Upper lobe of left lung (tissue), 6 donors: ENCODE measurements at places on chromosomes 7 and 10.

GRCh38 chr10:3754727-3755439 is 30.1 kb downstream of the KLF6 start:
- DNase-seq: no peak

DNA sequence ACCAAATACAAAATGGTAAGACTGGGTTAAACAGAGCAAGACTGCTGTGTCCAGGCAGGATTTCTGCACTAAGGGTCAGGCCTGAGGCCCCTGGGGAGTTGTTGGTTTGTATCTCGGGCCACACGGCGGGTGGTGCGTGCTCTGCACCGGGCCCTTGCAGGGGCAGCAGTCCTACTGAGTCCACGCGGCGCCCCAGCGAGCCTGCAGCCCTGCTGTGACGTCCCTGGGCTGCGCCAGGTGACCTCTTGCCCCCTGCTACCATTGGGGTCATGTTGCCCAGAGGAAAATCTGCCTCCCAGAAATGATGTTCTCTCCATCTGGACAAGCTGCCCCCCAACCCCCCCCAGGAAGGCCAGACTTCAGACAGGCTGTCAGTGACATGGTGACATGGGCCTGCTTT is 281.5 kb downstream of the CELF2 start:
- no peak for DNase-seq

GRCh38 chr7:43274752-43275151 is 162.3 kb downstream of the HECW1 start:
- no peak for DNase-seq

- DNase-seq: no peak
These were observed 142.2 kb upstream of the VWC2 start for GRCh38 chr7:49631071-49631815.

GRCh38 chr10:35195361-35196306 is 69.0 kb downstream of the CREM start:
- no peak for DNase-seq

DNA sequence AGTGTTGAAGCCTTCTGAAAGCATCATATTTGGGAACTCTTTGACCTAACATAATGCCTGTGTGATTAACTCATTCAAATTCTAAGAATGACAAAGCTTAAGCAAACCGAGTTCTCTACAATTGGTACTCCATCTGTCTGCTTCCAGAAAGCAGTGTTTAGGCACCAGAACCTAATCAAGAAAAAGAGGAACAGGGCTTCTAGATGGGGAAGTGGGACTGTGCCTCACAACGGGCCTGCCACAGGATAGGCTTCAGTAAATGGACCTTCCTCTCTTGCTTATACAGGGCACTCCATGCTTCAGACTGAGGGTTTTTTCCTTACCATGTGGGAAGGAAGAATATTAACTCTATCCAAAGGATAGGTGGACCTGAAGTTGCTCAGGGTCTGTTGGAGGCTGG is 808.1 kb downstream of the XPNPEP1 start:
- no peak for DNase-seq

DNA sequence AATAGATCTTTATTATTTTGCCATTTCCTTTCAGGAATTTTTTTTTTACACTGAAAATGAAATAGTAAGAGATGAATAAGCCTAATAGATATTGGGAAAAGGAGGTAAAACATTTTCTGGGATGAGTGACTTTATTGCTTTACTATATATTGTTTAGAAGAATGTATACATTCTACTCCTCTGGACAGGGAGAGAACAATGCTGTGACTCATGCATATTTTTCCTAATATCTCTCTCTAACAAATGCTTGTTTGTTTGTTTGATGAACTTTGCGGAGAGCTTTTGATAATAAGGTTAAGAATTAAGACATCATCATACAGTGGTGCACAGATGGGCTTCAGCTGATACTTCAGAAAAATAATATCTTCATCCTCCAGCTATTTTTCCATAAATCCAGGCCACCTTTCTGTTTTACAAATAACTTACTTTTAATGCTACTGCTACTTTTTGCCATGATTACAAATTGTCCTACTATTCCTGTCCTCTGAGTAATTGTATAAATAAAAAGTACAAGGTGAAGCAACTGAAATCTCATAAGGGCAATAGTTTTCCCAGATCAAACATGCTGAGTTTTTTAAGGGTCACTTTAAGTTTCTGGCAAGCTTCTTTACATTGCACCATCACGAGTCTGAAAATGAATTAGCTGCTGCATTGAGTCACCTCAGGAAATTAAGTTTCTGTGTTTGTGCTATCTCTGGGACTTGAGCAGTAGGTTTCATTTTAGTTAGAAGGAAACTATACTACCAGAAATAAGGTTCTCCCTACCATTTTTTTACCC is 207.3 kb upstream of the POT1 start:
- DNase-seq: no peak

DNA sequence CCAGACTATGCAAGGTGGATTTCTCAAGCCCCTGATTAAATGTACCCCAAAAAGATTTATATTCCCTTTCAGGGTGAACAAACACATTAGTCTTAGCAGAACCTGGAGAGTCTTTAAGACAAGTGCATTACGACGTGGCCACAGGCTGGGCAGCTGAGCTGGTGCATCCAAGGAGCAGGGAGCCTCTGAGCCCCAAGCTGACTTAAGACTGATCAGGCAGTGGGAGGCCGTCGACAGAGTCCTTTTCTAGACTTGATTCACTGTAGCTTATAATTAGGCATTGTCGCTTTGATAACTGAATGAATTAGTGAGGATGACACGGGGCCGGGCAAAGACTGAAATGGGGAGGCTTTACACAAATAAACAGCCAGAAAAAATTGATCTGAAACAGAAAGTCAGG is 353.2 kb downstream of the GPAM start:
- DNase-seq: no peak

DNA sequence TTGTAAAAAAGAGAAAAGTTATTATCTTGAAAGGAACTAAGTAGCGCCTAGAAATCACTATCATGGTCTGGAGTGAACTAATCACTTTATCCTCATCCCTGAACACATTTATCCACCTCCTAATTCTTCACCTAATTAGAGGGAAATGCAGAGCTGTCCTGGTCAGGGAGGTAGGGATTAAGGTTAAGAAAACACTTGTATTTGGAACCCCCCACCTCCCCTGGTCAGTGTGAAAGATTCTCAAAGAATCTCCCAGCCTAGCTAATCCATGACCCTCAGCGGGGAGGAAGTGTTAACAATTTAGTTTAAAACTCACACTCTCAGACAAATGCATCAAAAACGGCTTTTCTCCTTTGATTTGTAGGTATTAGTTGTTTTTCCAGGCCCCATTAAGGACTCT is 83.8 kb downstream of the FAM204A start:
- no peak for DNase-seq

GRCh38 chr10:127534496-127534895 is 14.6 kb upstream of the NPS start:
- no peak for DNase-seq

DNA sequence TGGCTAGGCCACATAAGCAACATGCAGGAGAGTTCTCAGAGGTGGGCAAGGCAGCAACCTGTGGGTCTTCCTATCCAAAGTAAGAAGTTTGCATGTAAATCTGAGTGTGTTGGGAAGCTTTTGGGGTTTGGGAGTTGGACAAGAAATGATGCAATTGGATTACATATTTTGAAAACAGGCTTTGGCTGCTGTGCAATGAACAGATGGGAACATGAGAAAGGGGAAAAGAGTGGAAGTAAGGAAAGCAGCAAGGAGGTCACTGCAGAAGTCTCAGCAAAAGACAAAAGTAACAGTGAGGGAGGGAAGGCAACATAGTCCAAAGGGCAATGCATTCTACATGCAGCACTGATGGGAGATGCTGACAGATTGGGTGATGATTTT is 61.1 kb upstream of the C10orf90 start:
- DNase-seq: no peak

DNA sequence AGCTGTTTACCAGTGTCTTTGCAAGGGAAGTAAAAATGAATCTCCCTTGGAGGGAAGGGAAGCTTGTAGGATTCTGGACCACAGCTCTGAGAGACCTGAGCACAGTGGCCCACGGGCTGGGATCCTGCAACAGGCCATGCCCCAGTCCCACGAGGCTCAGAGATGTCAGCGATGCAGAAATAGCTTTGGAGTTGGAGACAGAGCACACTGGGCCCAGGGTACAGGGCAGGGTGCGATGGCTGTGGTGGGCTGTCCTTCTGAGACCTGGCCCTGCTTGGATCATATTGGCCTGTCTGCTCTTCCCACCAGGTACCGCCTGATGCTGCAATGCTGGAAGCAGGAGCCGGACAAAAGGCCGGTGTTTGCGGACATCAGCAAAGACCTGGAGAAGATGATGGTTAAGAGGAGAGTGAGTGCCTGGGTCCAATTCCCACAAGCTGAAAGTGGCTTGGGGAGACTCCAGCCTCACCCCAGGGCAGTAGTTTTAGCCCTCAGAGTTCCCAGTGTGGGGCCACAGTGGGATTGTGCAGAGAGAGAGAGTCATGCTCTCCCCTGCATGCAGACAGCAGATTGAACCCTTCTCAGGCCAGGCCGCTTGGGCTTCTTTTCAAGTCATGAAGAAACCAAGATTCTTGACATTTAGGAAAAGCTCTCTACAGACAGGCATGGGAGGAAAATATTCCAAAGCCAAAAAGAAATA is 13.5 kb upstream of the CSGALNACT2 start:
- no peak for DNase-seq

- no peak for DNase-seq
These were observed 60.5 kb downstream of the CLEC2L start for GRCh38 chr7:139583826-139584553.

DNA sequence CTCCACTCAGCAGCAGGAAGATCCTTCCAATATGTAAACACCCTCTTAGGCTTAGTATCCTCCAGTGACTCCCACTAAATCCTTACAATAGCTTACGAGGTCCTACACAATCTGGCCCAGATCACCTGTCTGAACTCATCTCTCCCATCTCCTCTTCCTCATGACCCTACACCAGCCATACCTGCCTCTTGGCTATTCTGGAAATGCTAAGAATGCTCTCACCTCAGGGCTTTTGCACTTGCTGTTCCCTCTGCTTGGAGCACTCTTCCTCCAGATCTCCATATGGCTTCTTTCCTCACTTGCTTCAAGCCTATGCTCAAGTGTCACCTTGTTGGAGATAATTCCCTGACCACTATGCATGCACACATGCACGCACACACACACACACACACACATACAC is 50.8 kb upstream of the FRMD4A start:
- DNase-seq: no peak

GRCh38 chr10:9301148-9301547 is 1246.7 kb downstream of the GATA3 start:
- DNase-seq: no peak

DNA sequence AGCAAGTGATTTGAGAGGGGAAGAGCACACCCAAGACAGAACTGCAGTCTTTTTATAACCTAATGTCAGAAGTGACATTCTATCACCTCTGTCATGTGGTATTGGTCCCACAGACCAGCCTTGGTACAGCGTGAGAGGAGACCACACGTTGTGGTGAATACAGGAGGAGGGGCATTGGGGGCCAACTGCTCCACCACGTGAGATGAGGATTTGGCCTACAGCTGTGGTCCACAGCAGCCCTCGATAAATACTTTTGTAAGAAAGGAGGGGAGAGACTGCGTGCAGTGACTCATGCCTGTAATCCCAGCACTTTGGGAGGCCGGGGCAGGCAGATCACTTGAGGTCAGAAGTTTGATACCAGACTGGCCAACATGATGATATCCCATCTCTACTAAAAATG is 243.1 kb downstream of the FGFR2 start:
- DNase-seq: no peak

DNA sequence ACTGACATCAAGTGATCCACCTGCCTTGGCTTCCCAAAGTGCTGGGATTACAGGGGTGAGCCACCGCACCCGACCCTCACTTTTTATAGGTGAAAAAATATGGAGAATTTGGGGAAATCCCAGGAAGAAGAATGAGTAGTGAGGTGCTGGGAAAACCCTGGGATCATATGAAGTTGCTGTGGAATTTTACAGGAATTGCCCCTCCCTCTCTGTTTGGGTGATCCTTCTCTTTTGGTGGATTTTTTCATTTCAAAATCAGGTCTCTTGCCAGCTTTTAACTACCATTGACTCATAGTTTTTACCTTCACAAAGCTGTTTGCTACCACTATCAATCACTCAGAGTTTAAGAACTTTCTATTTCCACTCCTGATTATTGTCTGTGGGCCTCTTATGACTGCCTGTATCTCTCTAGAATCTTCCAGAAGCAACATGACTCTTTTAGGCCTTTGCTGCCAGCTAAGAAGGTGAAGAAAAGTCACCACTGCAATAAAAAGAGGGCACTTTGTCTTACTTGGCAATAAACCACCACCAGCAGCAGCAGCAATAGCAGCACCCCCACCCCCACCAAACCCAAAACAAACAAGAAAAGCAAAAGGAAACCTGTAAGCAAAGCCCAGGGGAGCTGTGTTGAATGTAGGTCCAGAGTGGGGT is 4.0 kb upstream of the GIMAP8 start:
- no peak for DNase-seq

GRCh38 chr10:35126062-35126529 is 550 bp upstream of the CREM start:
- no peak for DNase-seq

- DNase-seq: no peak
These were observed 380.7 kb downstream of the TCERG1L start for GRCh38 chr10:130930821-130931220.

DNA sequence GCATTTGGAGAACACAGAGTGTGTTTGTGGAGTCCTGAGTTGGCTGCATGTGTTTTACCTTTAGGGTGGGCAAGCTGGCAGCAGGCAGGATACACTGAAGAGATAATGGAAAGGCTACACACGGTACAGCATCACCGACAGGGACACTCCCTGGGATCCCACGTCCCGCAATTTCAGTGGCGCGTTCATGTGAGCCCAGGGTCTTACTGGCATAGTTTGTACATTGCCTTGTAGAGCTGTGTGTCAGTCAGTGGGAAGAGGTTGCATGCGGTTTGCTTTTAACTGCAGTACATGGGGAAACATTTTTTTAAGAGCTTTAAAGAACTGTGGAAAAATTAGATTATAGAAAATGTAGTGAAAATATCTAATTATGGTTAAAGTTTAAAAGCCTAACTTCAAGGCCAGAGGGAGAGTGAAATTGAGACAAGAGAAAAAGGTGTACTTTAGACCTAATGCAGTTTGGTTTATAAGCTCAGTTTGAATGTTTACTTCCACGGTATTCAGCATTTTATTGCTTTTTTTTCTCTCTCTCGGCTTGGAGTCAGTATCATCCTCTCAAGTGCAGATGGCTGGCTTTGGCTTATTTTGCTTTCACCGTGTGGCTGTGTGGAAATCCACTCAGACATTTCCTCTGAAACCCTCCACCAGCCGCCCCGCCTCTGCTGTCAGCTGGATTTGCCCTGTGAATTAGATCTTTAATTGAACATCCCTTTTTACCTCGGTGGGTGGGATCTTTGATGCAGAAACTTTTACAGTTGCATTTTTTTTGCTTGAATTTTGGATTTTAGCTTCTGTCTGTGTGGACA is 364.2 kb upstream of the COBL start:
- no peak for DNase-seq

DNA sequence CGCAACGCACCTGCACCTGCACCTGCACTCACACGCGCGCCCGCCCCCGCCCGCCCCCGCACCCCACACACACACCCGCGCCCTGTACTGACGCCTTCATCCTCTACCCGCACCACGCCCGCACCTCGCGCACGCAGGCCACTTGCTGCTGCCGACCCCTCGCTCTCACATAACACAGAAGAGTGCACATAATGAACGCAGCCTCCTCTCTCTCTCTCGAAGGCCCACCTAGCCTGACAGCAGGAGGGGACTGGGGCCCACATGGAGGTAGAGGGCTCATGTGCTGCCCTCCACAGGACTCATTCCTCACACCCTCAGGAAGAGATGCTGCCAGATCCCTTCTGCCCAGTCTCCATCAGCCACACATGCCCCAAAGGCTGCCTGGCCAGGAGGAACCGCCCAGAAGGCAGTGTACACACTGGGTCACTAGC is 432 bp upstream of the CAMK2B start:
- no peak for DNase-seq
